ENCODE measurements at places on chromosomes 1 and 21. TPM values are rescaled to one million over a fixed set of nuclear protein-coding genes. Genes with fewer than 3 reads are reported as not detected.

The BNIPL gene
- 1.2 TPM for total RNA-seq

The SLAMF7 gene
- 119 TPM for total RNA-seq

DNA sequence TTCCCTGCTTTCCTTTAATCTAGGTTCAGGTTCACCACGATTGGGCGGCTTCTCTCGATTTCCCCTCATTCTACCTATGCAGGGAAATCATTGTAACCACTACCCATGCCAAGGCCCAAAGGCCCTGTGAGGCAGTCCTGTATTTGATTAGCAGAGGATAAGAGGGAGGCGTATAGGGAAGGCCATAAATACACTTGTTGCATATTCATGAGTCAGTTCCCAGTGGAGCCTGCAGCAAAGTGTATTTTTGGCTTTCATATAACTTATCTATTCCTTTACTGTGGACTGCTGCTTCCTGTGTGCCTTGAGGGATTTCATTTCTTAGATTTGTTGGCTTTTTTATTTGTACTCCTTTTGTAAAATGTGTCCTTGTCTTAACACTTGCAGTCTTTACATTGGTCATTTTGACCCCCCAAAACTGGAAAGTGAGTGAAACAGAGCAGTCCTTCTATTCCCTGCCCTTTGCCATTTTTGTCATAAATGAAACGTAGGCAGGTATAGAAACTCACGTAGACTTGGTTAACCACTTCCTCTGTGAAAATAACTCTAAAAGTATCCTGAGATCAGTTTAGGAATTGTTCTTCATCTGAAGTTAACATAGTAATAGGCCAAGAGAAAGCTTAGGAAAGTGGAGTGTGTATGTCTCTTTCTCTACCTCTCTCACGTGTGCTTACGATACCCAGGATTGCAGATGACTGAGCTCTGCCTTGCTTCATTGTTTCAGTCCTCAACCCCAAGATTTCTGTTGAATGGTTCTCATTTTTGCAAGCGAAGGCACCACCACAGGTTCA lies 19.6 kb upstream of the KCNQ4 start:
- H3K4me1 ChIP-seq, result peaks cover 30% of the 10 kb centered on the region
- H3K27me3 ChIP-seq, result no peaks in the 10 kb centered on the region
- peaks cover 92% of the 10 kb centered on the region for H3K36me3 ChIP-seq
- no peak overlapping the region for H3K4me3 ChIP-seq
- no peak for DNase-seq

The CLDN14 gene
- 0.64 TPM for total RNA-seq

The SPATA45 gene
- total RNA-seq, result not detected

The KRTAP21-3 gene
- total RNA-seq, result not detected

DNA sequence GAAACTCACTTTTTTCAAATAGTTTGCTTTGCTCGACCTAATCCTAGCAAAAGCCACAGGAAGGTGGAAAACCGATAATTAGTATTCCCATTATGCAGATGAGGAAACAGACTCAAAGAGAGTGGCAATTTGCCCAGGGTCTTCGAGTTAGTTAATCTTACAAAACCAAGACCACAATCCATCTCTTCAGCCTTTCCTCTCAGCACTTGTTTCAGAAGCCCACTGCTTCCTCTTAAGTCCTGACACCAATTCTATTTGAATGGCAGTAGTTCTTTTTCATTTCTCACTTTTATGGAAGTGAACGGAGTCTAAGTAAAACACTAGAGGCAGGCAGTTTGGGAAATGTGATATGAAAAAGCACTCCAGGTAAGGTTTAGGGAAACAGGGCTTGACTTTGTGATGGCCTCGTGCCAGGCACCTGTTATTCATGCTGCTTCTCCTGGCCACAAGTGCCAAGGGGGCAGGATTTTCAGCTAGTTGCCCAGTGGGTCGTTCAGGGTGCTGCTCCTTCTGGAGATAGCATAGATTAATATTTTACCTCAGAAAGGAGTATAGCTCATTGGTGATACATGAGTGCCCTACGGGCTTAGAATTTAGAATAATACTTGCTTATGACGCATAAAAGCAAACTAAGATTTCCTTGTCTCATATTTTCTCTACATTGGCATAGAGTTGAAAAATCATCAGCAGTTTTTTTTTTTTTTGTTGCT lies 76.6 kb upstream of the NRIP1 start:
- H3K4me1 ChIP-seq, result no peaks in the 10 kb centered on the region
- H3K36me3 ChIP-seq, result no peaks in the 10 kb centered on the region
- no peak overlapping the region for H3K27ac ChIP-seq
- no peak for DNase-seq

DNA sequence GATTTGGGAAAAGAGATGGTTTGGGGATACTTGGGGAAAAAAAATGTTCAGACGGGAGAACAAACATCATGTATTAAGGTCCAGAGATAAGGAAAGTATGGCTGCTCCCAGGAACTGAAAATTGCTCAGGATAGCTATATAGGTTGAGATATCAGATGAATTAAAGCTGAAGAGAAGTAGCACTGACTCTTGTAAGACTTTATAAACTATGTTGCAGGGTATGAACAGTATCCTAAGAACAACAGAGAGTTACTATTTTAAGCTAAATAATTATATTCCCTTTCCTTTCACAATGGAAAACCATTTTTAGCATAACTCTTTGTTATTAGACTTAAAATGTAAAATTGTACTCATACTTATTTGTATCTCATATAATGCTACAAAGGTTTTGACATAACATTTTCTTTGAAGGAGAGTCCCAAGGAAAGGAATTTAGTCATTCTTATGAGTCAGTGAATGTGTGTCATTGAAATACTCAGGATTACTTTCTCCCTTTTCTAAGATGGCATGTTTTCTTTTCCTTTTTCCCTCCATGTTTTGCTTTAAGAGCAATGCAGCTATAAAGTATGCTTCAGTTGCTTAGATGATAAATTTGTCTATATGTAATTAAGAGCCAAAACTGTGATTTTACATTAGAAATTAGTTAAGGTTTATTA lies 139.4 kb upstream of the KIAA1614 start:
- H3K27me3 ChIP-seq, result no peaks in the 10 kb centered on the region
- H3K4me1 ChIP-seq, result peaks cover 14% of the 10 kb centered on the region
- no peak overlapping the region for H3K27ac ChIP-seq

The AKIRIN1 gene
- total RNA-seq, result 57.3 TPM

The TRIM67 gene
- not detected for total RNA-seq

DNA sequence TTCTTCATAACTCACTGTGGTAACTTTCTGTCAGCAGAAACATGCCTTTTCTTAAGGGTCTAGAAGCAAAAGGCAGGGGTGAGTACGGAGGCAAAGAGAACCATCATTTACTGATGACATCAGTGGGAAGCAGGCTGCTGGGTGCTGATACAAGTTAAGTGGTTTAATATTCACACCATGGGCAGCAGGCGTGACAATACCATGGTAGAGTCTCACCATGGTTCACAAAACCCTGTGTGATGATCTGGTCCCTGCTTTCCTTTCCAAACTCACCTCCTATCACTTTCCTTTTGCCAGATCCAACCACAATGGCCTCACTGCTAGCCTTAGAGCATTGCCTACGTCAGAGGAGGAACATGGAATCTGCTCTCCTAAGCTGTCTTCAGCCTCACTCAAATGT lies 8.7 kb downstream of the MAB21L3 start:
- DNase-seq, result no peak
- no peaks in the 10 kb centered on the region for H3K36me3 ChIP-seq
- no peak overlapping the region for H3K4me3 ChIP-seq
- H3K4me1 ChIP-seq, result no peaks in the 10 kb centered on the region

The MAP10 gene
- total RNA-seq, result 3.0 TPM

The CCDC181 gene
- total RNA-seq, result not detected

DNA sequence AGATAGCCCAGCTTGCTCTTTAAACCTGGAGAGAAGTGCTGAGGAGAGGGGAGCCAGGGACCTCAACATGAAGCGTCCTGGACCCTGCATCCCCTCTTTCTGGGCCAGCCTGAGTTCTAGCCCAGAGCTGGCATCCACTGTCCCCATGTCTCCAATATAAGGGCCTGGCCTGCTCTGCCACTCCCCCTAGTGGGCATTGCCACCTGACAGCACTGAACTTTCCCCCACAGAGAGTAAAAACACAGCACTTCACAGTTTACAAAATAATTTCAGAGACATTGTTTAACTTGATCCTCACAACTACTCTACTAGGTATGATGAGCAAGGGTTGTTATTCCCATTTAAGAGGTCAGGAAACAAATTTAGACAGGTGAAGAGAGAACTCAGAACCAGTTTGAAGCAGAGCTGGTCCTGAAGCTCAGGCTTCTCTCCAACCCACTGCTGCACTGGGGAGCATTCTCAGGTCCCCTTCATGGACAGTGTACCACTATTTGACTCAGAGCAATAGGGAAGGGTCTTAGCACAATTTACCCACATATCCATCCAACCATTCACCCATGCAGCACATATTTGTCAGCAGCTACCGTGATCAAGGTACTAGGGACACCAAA lies 151.2 kb downstream of the DMRTA2 start:
- no peak overlapping the region for H3K4me3 ChIP-seq
- H3K4me1 ChIP-seq, result no peaks in the 10 kb centered on the region
- H3K27ac ChIP-seq, result no peak overlapping the region
- H3K27me3 ChIP-seq, result peaks cover 18% of the 10 kb centered on the region

GRCh38 chr1:107990606-107991005 lies 25.6 kb upstream of the VAV3 start:
- H3K27me3 ChIP-seq, result no peaks in the 10 kb centered on the region
- H3K36me3 ChIP-seq, result peaks cover 6% of the 10 kb centered on the region
- no peak for DNase-seq
- H3K4me3 ChIP-seq, result no peak overlapping the region
- H3K27ac ChIP-seq, result no peak overlapping the region
- no peaks in the 10 kb centered on the region for H3K4me1 ChIP-seq

DNA sequence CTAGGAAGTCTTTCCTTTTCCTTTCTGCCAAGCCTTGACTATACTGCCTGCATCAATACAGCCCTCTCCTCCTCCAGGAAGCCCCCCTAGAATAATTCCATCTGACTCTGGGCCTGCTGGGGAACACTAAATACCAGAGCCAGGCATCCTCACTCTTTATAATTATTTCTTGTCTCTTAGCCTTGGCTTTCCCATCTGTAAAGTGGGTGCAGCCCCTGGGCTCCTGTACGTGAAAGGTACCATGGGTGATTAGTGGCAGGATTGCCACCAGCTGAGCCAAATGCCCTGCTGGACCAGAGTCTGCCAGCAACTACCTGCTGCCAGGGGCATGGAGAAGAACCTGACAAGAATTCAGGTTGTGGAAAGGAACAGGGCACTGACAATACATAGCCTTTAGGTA lies 58.7 kb downstream of the LGR6 start:
- DNase-seq, result no peak
- peaks cover 12% of the 10 kb centered on the region for H3K27me3 ChIP-seq
- no peaks in the 10 kb centered on the region for H3K36me3 ChIP-seq
- H3K4me1 ChIP-seq, result no peaks in the 10 kb centered on the region

GRCh38 chr1:229756666-229757065 lies 130.6 kb downstream of the URB2 start:
- no peaks in the 10 kb centered on the region for H3K36me3 ChIP-seq
- no peak for DNase-seq
- peaks cover 4% of the 10 kb centered on the region for H3K27me3 ChIP-seq
- H3K4me3 ChIP-seq, result no peak overlapping the region

GRCh38 chr1:110483308-110483685 lies 32.3 kb downstream of the PROK1 start:
- no peak overlapping the region for H3K4me3 ChIP-seq
- H3K4me1 ChIP-seq, result no peaks in the 10 kb centered on the region
- no peak overlapping the region for H3K27ac ChIP-seq

The APOBEC4 gene
- not detected for total RNA-seq

The TSHB gene
- not detected for total RNA-seq

The SLC22A15 gene
- 4.6 TPM for total RNA-seq

DNA sequence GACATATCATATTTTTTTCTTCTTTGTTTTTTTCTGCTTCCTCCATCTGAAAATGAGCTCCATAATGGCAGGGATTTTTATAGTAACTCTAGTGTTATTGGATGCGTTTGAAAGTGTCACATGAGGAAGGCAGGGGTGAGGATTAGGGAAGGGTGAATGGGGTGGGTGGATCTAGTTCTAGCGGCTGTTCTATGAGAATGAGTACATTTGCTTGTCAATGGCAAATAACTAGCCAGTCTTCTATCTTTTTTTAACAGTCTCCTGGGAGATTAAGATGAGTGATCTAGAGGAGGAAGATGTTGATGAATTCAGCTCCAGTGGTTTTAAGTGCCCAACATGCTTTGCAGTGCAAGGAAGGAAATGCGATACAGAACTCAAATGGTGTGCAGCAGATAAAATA lies 5.8 kb downstream of the OR14I1 start:
- no peaks in the 10 kb centered on the region for H3K36me3 ChIP-seq
- no peak for DNase-seq
- no peak overlapping the region for H3K4me3 ChIP-seq
- peak overlapping the region; percentile 61 for H3K27ac ChIP-seq

The NEGR1 gene
- total RNA-seq, result not detected

- no peak for DNase-seq
- H3K27ac ChIP-seq, result peak overlapping the region; percentile 75
- H3K27me3 ChIP-seq, result peaks cover 3% of the 10 kb centered on the region
- peak overlapping the region; percentile 13 for H3K4me3 ChIP-seq
- H3K36me3 ChIP-seq, result no peaks in the 10 kb centered on the region
Measured at GRCh38 chr21:42799516-42799915, 79.8 kb downstream of the WDR4 start.

- H3K4me3 ChIP-seq, result peak overlapping the region; percentile 46
- H3K36me3 ChIP-seq, result peaks cover 4% of the 10 kb centered on the region
- DNase-seq, result no peak
- peaks cover 60% of the 10 kb centered on the region for H3K4me1 ChIP-seq
- no peaks in the 10 kb centered on the region for H3K27me3 ChIP-seq
Measured at GRCh38 chr21:14675774-14676530, 129.8 kb upstream of the SAMSN1 start.

The ANKRD65 gene
- 0.13 TPM for total RNA-seq

Data from activated B cell treated with CpG ODN at 0.5 μM for 24 hours (primary cell).